ENCODE measurements at places on chromosomes 13 and 19. TPM values are rescaled to one million over a fixed set of nuclear protein-coding genes. Genes with fewer than 3 reads are reported as not detected.

Gene ZNF324
- total RNA-seq: 9.2 TPM

- ATAC-seq: no peak
These were observed 7.8 kb downstream of the ANKLE1 start for GRCh38 chr19:17289489-17289888.

DNA sequence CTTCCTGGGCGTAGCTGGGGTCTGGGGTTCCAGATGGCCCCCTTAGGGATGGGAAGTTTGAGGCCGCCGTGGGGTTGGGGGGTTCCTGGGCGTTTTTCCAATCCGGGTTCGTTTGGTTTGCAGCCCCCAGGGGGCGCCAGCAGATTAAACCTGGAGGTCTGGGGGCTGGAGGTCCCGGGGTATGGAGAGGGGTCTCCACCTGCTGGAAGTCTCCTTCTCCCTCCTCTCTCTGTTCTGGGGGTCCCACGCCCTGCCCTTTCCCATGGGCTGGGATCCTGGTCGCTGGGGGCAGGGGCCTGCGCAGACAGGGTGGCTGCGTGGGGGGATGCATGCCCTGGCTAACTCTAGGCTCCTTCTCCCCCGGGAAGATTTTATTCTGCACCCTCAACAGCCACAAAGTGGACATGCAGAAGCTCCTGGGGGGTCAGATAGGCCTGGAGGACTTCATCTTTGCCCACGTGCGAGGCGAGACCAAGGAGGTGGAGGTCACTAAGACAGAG, 899 bp downstream of the GIPC3 start:
- no peak for ATAC-seq

DNA sequence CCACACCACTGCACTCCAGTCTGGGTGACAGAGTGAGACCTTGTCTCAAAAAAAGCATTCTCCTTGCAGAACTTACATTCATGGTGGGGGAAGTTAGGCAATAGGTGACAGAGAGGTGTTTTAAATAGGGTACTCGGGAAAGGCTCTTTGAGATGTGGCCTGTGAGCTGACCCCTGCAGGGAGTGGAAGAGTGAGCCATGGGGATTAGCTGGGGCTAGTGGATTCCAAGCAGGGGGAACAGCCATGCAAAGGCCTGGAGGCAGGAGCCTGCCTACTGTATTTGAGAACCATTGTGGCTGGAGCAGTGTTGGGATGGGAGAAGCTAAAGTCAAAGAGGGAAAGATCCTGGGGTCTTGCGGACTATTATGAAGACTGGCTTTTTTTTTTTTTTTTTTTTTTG, 3.9 kb upstream of the DMKN start:
- no peak for ATAC-seq

DNA sequence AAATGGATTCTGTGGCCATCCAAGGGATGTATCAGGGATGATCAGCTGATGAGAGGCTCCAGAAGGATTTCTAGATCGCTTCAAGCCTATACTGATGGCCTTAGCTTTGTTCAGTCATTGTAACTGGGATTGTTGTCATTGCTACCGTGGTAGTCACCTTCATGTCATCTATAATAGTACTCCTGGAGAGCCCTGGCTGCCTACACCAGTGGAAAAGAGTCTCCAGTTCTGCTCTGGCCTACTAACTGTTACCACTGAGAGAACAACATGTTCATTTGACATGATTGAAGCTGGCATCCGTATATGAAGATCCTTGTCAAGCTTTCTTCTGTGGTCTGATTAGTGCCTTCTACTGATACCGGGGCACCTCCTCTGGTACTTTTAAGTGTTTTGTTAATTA, 131.3 kb downstream of the B3GLCT start:
- ATAC-seq: no peak

- ATAC-seq: peak; percentile 91
These were observed 30.5 kb downstream of the PPP1R37 start for GRCh38 chr19:45123440-45123850.

GRCh38 chr19:56084835-56085536, 36.1 kb downstream of the ZNF787 start:
- no peak for ATAC-seq

DNA sequence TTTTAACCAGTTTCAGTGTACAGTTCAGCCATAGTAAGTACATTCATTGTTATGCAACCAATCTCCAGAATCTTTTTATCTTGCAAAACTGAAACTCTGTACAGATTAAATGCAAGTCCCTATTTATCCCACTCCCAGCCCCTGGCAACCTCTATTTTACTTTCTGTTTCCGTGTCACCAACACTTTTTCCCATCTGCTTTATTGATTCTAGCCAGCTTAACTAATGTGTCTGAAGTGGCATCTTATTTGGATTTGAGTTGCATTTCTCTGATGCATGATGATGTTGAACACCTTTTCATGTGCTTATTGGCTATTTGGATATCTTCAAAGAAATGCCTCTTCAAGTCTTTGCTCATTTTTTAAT, 18.9 kb downstream of the SPATA13 start:
- ATAC-seq: no peak

DNA sequence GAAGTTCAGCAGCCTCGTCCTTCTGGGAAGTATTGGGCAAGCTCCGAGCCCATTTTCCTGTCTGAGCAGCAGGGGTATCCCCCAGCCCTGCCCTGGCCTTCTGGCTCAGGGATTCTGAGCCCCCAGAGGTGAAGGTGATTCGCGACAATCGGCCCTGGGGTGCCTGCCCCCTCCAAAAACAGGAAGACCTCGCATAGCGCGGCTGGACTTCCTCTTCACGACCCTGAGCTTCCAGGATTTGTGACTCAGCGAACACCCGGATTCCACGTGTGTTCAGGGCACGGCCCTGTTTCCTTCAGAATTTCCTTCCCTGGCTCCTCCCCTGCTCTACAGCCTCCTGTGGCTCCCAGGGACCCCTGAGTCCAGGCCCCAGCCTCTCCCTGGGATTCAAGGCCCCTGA, at the start of gene SEMA6B:
TSS of gene SEMA6B (minus strand) at position 116 of the 400 bp plus-strand sequence. CDS start 1,227 bp downstream, outside the sequence.
- peak; percentile 10 for ATAC-seq

GRCh38 chr13:110106726-110107125, 200.2 kb downstream of the COL4A1 start:
- no peak for ATAC-seq

Gene ADAT3
- total RNA-seq: 5.5 TPM

DNA sequence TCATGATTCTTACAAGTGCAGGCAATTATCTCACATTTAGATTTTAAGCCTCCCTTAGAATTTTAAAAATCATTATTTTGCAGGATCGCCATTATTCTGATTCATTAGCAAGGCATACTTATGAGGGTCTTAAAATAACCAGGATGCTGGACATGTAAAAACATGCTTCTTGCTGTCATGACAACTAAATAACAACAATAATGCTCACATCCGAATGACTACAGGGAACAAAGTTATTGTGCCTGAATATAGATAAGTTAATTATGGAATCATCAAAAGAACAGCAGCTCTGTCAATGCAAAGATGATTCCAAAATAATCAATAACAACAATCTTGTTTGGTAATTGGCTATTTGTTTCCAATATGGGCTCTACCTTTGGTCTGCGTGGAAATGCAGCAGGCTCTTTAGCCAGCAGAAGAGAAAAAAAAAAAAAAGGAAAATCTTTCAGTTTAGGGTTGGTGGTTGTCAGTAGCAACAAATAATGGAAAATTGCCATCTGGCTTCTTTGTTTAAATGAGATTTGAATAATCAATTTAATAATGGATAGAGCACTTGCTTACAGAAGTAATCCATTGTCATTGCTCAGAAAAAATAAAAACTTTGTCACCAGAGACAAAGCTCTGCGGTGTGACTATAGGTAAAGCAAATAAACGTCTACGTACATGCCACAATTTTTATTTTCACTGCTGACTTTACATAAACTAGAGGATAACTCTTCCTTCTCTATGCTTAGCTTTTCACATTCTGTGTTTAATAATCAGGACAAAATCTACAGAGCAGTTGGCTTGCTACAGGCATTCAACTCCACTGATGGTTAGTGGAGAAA, 468.9 kb upstream of the TSHZ3 start:
- ATAC-seq: no peak

Gene HSD17B14
- 0.40 TPM for total RNA-seq

GRCh38 chr19:29535214-29535831, 9.5 kb downstream of the VSTM2B start:
- ATAC-seq: no peak

Measured in esophagus mucosa (tissue), 1 donor.